ENCODE measurements at places on chromosomes 1 and 21.
A peak's percentile ranks its signal among the peaks of the same experiment; 100 is the strongest.

GRCh38 chr1:102726417-102726816, 381.9 kb downstream of the COL11A1 start:
- DNase-seq = no peak

GRCh38 chr1:178599745-178600144, 86.8 kb downstream of the TEX35 start:
- no peak for DNase-seq

GRCh38 chr1:113946112-113946511, 17.0 kb downstream of the HIPK1 start:
- no peak for DNase-seq

DNA sequence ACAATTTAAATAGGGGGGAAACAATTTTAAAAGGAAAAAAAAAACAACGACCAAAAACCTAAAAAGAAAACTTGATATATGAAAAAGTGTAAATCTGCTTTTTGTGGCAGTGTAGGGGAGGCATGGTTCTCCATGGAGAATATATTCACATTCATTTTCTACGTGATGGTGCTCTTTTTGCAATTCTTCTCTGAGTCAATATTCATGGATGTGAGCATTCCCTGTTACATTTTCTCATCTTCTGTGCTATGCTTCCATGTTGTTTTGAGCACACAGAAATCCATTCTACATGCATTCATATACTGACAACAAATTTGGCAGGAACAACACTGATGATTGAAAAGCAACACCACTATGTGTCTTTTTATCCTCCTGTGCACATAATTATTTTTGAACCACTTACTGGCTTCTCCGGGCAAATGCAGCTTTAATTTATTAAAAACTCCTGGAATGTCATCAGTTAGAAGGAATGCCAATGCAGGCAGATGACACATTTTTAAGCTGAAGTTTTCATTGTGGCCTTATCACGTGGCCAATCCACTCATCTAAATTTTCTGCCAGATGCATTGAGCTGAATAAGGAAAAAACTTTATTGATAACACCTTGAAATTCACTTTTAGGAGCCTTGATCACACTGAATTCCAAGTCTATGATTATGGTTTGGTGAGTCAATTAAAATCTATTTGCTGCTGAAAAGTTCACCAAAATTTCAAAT, 590.6 kb downstream of the NUF2 start:
- DNase-seq = no peak

DNA sequence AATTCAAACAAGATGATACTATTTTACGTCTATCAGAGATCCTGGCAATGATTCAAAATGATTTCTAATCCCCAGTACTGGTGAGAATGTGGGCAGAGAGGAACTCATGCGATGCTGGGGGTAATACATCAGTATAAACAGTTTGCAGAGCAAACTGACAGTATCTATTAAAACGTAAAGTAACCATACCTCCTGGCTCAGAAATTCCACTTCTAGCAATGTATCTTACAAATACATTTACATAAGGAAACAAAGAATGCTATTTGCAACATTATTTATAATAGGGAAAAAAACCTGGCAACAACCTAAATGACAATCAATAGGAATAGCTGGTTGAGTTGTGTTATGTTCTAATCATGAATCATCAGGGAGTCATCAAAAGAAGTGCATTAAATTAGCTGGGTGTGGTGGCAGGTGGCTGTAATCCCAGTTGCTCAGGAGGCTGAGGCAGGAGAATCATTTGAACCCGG, 15.9 kb downstream of the RCAN1 start:
- no peak for DNase-seq

DNA sequence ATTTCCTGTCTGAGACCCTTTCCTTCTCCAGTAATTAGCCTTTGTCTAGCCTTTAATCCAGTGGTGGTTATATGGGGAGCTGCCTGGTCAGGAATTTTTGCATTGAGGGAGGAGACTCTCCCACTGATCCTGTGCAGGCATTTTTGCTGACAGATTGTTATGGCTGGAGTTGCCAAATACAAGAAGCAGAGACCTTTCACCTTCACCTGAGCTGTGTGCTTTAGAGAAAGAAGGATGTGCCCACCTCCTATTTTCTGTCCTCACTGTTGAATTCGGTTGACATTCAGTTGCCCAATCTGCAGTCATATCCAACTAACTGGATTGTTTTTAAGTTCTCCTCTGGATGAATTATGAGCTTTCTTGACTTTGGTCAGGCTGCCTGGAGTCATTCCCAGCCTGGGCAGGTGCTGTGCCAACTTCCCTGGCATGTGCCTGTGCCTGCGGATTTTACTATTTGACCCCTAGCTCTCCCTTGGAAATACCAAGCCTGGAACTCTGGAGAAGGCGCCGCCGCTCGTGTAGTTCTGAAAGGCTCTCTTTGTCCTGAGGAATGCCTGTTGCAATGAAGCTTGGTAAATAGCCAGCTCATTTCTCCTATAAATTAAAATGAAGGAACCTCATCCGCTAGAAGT, 143.9 kb downstream of the NOS1AP start:
- no peak for DNase-seq

- DNase-seq = no peak
These were observed 7.5 kb downstream of the RIPK4 start for GRCh38 chr21:41759214-41759840.

GRCh38 chr1:26900815-26901511, 696 bp upstream of the GPATCH3 start:
- no peak for DNase-seq

DNA sequence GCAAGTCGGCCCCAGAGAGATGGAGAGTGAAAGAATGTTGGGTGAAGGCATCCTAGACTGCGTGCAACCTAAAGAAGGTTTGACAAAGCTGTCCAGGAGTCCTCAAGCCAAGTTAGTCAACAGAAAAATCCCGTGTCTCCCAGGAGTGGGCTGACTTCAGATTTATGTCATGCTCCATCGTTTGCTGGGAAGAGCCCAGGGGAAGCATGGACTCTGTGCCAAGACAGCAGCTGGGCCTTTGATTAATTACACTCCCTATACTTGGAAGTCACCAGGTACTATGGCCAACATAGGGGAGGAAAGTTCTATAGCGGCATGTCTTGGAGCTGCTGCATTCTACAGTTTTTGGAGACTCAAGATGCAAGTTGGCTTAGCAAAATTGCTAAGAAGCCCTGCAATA, 247.4 kb downstream of the KAZN start:
- no peak for DNase-seq

GRCh38 chr1:90414201-90414600, 302.9 kb downstream of the BARHL2 start:
- DNase-seq = no peak

GRCh38 chr21:29174607-29175013, 44.2 kb downstream of the MAP3K7CL start:
- no peak for DNase-seq

DNA sequence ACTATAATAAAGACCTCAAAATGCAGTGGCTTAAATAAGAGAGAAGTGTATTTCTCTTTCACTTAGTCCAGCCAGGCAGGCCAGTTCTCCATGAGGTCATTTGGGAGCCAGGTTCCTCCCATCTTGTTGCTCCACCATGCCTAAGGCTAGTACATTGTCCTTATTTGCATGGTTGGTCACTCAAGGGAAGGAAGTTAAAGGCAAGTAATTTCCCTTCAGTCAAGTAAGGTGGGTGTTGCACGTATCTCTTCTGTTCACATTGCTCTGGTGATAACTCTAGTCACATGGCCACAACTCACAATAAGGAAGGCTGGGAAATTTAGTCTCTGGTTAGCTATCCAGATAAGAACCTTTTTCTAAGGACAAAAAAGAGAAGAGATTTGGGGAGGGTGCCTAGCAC, 27.2 kb upstream of the TADA1 start:
- peak; percentile 52 for DNase-seq

- peak; percentile 33 for DNase-seq
These were observed 7.9 kb downstream of the ATP5IF1 start for GRCh38 chr1:28243685-28244311.

DNA sequence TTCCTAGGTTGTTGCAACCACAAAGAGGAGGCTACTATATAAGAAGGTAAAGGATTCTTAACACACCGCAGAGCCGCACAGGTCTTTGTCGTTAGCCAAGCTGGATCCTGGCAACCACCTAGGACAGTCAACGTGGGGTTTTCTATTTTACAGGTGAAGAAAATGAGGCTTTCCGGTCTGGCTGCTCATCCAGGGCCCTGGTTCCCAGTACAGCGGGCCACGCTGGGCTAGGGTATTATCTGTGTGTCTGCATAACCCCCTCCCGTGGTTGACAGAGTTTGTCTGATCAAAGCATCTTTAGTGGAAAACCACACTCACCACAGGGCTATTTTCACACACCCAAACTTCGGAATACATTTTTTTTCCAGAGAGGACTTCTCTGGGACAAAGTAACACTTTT, 39.0 kb upstream of the PDE9A start:
- DNase-seq = no peak

Data from AML-193 (cell line).